Esophagus (tissue), 2 donors: ENCODE measurements at places on chromosomes 11 and 22. TPM values are rescaled to one million over a fixed set of nuclear protein-coding genes. Genes with fewer than 3 reads are reported as not detected.

SSH3 gene
- 55.6 TPM for polyA plus RNA-seq

MEI1 gene
- 0.79 TPM for polyA plus RNA-seq

KAT5 gene
- 55.6 TPM for polyA plus RNA-seq

MAJIN gene
- not detected for polyA plus RNA-seq

CD248 gene
- 1.4 TPM for polyA plus RNA-seq

MRGPRX3 gene
- polyA plus RNA-seq = 0.12 TPM

MUC15 gene
- polyA plus RNA-seq = 15.0 TPM

MGAT3 gene
- polyA plus RNA-seq = 0.28 TPM
